ENCODE measurements at places on chromosomes 6 and 20. TPM values are rescaled to one million over a fixed set of nuclear protein-coding genes. Genes with fewer than 3 reads are reported as not detected.

DNA sequence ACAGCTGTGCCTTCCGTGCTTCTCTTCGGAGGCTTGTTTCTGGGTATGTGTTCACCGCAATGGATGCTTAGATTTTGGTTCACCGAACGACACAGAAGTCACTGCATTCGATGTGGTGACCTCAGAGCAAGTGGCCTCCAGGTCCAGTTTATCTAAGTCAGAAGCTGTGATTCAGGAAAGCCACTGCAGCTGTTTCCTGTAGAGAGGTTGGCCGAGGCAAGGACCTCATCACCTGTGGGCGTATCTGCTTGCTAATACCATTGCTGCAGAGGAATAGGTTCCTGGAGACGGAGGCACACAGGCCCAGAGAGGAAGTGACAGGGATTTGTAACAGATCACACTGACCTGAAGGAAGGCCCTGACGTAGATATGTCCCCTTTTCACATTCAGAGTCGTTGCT is 82.7 kb downstream of the FARS2 start:
- no peak overlapping the region for H3K4me3 ChIP-seq
- no peak overlapping the region for H3K27ac ChIP-seq
- no peaks in the 10 kb centered on the region for H3K4me1 ChIP-seq
- H3K27me3 ChIP-seq = no peaks in the 10 kb centered on the region
- no peaks in the 10 kb centered on the region for H3K36me3 ChIP-seq

- no peaks in the 10 kb centered on the region for H3K27me3 ChIP-seq
- H3K4me1 ChIP-seq = no peaks in the 10 kb centered on the region
- H3K27ac ChIP-seq = no peak overlapping the region
- H3K4me3 ChIP-seq = no peak overlapping the region
- no peaks in the 10 kb centered on the region for H3K36me3 ChIP-seq
- DNase-seq = no peak
Measured at GRCh38 chr20:47440857-47441773, 60.6 kb upstream of the NCOA3 start.

DNA sequence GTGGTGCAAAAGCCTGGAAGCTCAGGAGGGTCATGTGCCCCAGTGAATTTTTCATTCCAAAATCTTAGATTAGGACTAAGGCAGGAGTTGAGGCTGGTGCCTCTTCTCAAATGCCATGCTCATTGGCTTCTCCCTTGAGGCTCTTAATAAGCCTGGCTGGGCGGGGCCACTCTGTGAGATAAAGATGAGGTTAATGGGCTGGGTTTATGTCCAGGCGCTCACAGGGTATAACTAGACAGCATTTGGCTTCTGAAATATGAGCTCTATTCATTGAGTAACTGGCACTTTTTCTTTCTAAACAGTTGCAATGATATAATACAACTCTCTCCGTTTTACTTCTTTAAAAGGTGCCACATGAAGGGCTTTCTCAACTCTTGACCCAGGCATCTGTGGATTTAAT is 156.3 kb downstream of the SCML4 start:
- no peaks in the 10 kb centered on the region for H3K27me3 ChIP-seq
- no peaks in the 10 kb centered on the region for H3K4me1 ChIP-seq
- no peak for DNase-seq
- no peak overlapping the region for H3K4me3 ChIP-seq

GRCh38 chr6:88725111-88725975 is 238.1 kb downstream of the RNGTT start:
- no peaks in the 10 kb centered on the region for H3K27me3 ChIP-seq
- H3K4me1 ChIP-seq = no peaks in the 10 kb centered on the region
- H3K4me3 ChIP-seq = no peak overlapping the region
- no peak overlapping the region for H3K27ac ChIP-seq
- no peak for DNase-seq

- no peaks in the 10 kb centered on the region for H3K27me3 ChIP-seq
- H3K4me3 ChIP-seq = no peak overlapping the region
- no peak for DNase-seq
- H3K36me3 ChIP-seq = no peaks in the 10 kb centered on the region
- no peak overlapping the region for H3K27ac ChIP-seq
Measured at GRCh38 chr20:23924751-23925150, 45.2 kb upstream of the CST5 start.

GRCh38 chr6:39521958-39522357 is 199.5 kb upstream of the KCNK16 start:
- no peaks in the 10 kb centered on the region for H3K4me1 ChIP-seq
- no peak for DNase-seq
- H3K27me3 ChIP-seq = no peaks in the 10 kb centered on the region
- no peak overlapping the region for H3K27ac ChIP-seq
- H3K4me3 ChIP-seq = no peak overlapping the region
- H3K36me3 ChIP-seq = no peaks in the 10 kb centered on the region

- H3K27me3 ChIP-seq = no peaks in the 10 kb centered on the region
- no peaks in the 10 kb centered on the region for H3K36me3 ChIP-seq
- no peaks in the 10 kb centered on the region for H3K4me1 ChIP-seq
- no peak overlapping the region for H3K27ac ChIP-seq
Measured at GRCh38 chr20:24406750-24407149, 62.7 kb upstream of the SYNDIG1 start.

DNA sequence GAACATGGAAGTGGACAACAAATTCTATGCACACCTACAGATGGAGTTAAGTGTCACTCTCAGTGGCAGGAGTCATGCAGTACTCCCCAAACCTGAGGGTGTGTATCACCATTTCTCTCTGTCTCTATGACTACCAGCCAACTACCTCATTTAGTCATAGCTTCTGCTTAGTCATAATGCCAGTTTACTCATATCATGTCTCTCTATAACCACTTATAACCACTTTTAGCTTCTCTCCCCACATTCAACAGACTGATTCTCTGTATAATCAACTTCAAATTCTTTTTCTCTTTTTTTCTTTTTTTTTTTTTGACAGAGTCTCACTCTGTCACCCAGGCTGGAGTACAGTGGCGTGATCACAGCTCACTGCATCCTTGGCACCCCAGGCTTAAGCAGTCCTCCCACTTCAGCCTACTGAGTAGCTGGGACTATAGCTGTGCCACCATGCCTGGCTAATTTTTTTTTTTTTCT is 13.8 kb upstream of the GTF3C6 start:
- no peaks in the 10 kb centered on the region for H3K36me3 ChIP-seq
- DNase-seq = no peak
- no peak overlapping the region for H3K4me3 ChIP-seq

- H3K27me3 ChIP-seq = no peaks in the 10 kb centered on the region
- no peaks in the 10 kb centered on the region for H3K36me3 ChIP-seq
- H3K4me3 ChIP-seq = peak overlapping the region; percentile 70
- peaks cover 13% of the 10 kb centered on the region for H3K4me1 ChIP-seq
Measured at GRCh38 chr6:44219053-44219814, 2.5 kb downstream of the MYMX start.

- H3K36me3 ChIP-seq = no peaks in the 10 kb centered on the region
- H3K27me3 ChIP-seq = no peaks in the 10 kb centered on the region
- DNase-seq = no peak
- H3K4me3 ChIP-seq = no peak overlapping the region
Measured at GRCh38 chr6:150841697-150842096, 23.8 kb upstream of the MTHFD1L start.

DNA sequence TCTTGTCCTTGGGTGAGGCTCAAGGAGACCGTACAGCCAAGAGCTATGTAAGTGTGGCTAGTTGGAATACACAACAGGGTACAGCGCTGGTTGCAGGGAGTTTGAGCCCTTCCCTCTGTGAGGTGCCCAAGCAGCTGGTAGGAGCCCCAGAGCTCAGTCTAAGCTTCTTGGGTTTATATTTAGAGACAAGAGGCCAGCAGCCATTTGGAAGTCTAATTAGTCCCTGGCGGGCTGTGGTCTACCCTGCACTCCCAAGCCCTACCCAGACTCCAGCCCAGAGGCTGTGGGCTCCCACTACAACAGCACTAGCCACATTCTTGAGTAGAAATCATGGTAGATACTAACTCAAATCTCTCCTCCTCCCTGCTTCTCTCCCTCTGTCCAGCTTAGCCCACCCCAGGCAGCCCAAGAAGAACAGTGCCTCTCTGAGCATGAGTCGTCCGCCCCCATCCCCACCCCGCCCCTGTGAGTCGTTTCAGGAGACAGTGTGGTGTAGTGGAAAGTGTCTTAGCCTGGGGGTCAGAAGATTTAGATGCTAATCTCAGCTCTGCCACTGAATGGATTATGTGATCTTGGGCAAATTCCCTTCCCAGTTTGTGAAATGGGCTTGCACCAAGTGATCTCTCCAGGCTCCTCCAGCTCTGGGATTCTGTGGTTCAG is 37.8 kb downstream of the EIF2S2 start:
- H3K27me3 ChIP-seq = no peaks in the 10 kb centered on the region
- DNase-seq = no peak
- no peak overlapping the region for H3K27ac ChIP-seq
- no peaks in the 10 kb centered on the region for H3K4me1 ChIP-seq
- no peaks in the 10 kb centered on the region for H3K36me3 ChIP-seq
- H3K4me3 ChIP-seq = no peak overlapping the region

GRCh38 chr20:23622839-23623343 is 14.9 kb downstream of the CST3 start:
- peaks cover 4% of the 10 kb centered on the region for H3K4me1 ChIP-seq
- H3K4me3 ChIP-seq = peak overlapping the region; percentile 6
- DNase-seq = peak; percentile 64
- no peaks in the 10 kb centered on the region for H3K27me3 ChIP-seq

DNA sequence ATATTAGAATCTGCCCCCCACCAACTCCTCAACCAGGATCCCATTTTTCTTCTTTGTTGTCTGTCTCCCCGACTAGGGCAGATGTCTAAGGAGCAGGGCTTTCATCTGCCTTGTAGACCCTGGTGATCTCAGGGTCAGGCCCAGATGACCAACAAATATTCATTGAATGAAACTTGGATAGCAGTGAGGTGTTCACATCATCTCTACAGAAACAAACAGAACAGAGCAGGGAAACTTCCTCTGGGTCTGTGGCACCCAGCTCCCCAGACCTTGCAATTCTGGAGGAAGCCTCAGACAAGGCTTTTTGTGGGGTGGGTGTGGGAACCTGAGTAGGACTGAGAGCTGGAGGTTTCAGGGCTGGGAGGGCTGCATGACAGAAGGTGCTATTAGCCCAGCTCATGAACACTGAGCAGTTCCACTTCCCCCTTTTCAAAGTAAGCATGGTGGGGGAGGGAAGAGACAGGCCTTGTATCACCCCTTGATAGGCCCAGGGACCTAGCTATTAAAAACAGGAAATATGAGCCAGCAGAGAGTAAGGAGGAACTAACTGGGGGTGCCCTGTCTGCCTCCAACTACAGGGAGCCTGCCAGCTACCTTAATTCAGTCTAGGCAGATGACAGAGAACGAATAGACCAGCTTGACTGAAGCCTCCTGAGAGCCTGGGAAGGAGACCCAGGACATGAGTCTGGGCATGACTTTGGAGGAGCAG is 37.3 kb upstream of the TOP1 start:
- H3K4me1 ChIP-seq = no peaks in the 10 kb centered on the region
- H3K27ac ChIP-seq = no peak overlapping the region
- no peaks in the 10 kb centered on the region for H3K36me3 ChIP-seq
- no peaks in the 10 kb centered on the region for H3K27me3 ChIP-seq

- DNase-seq = no peak
Measured at GRCh38 chr6:106976270-106976669, 1.7 kb upstream of the CD24 start.

GRCh38 chr20:20821484-20822260 is 109.2 kb upstream of the RALGAPA2 start:
- DNase-seq = no peak
- H3K36me3 ChIP-seq = no peaks in the 10 kb centered on the region
- H3K27ac ChIP-seq = no peak overlapping the region
- no peak overlapping the region for H3K4me3 ChIP-seq
- H3K27me3 ChIP-seq = no peaks in the 10 kb centered on the region
- H3K4me1 ChIP-seq = peaks cover 7% of the 10 kb centered on the region

GRCh38 chr6:72216222-72217068 is 330.1 kb downstream of the RIMS1 start:
- no peaks in the 10 kb centered on the region for H3K4me1 ChIP-seq
- H3K27me3 ChIP-seq = no peaks in the 10 kb centered on the region
- no peak overlapping the region for H3K4me3 ChIP-seq
- peak; percentile 57 for DNase-seq
- peak overlapping the region; percentile 24 for H3K27ac ChIP-seq

GRCh38 chr6:38572186-38572813 is 67.4 kb downstream of the BTBD9 start:
- no peak overlapping the region for H3K4me3 ChIP-seq
- H3K27ac ChIP-seq = no peak overlapping the region
- no peaks in the 10 kb centered on the region for H3K4me1 ChIP-seq
- no peaks in the 10 kb centered on the region for H3K36me3 ChIP-seq
- H3K27me3 ChIP-seq = no peaks in the 10 kb centered on the region

DNA sequence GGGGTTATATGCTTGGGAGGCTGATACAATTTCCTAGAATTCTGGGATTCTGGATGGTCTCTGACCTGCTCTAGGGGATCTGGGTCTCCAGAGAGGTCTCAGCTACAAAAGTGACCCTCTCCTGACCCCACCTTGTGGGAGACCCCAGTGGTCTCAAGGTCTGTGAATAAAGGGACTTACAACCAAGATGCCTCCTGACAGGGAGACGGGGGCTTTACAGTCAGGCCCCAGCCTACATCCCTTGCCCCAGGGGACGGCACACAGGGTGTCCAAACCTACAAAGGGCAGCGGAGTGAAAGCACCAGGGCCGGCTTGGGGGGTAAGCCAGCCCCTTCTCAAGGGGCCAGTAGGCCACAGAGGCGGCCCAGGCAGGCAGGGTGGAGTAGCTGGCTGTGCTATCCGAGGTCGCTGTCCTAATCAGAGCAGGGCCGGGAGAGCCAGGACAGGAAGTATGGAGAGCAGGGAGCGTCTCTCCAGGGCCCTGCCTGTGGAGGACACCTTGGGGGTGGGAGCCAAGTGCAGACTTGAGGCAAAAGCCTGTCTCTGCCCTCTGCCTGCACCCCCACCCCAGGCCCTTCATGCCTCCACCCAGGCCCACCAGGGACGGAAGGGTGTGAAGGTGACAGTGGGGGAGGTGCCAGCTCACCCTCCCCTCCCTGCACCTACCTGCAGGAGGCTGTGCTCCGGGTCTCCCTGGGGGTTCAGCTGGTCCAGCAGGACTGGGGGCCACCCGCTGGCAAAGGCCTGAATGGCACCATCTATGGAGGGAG is 3.5 kb downstream of the GFRA4 start:
- H3K4me3 ChIP-seq = no peak overlapping the region
- H3K27me3 ChIP-seq = peaks cover 39% of the 10 kb centered on the region
- H3K27ac ChIP-seq = no peak overlapping the region
- peaks cover 5% of the 10 kb centered on the region for H3K4me1 ChIP-seq

The PTCRA gene
- not detected for total RNA-seq

The APOBEC2 gene
- not detected for total RNA-seq

The ADIG gene
- not detected for total RNA-seq

The POU5F1 gene
- 4.5 TPM for total RNA-seq

The CYP21A2 gene
- not detected for total RNA-seq

The NR2E1 gene
- 0.33 TPM for total RNA-seq

The MYO6 gene
- total RNA-seq = 21.8 TPM

The TINAG gene
- not detected for total RNA-seq

The CDSN gene
- total RNA-seq = not detected

The KCNK17 gene
- 0.16 TPM for total RNA-seq

The TRIM15 gene
- total RNA-seq = 0.33 TPM

All from breast epithelium (tissue), 4 donors.